ENCODE measurements at places on chromosomes 1 and 21.

DNA sequence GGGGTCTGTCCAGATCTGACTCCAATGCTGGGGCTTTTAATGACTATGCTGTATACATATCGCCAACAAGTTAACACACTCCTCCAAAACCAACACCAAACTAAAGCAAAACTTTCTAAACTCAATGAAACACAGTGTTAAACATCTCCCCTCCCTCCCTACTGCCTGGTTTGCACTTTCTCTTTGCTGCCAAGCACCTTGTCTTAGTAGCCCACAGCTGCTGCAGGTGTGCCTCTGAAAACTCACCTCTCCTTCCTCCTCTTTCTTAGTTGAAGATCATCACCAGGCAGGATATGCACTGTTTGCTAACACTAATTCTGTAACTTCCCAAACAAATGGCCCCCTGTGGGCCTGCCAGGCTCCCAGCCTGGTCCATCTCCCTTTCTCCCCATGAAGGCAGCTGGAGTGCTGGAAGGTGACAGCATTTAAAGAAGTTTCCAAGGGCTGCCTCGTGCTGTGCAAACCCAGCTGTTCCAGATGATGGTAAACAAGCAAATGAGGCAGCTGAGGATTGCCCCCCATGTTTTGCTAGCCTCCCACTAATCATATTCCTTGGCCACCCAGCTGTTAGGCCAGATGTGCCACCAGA, 213.7 kb downstream of the ASTN1 start:
- DNase-seq: no peak

GRCh38 chr1:50193002-50193401, 84.3 kb downstream of the ELAVL4 start:
- DNase-seq: no peak

GRCh38 chr1:109757936-109758786, 5.6 kb downstream of the EPS8L3 start:
- DNase-seq: no peak

- no peak for DNase-seq
These were observed 13.5 kb downstream of the TIE1 start for GRCh38 chr1:43314233-43314632.

GRCh38 chr1:226337276-226337875, 28.4 kb upstream of the LIN9 start:
- DNase-seq: no peak

DNA sequence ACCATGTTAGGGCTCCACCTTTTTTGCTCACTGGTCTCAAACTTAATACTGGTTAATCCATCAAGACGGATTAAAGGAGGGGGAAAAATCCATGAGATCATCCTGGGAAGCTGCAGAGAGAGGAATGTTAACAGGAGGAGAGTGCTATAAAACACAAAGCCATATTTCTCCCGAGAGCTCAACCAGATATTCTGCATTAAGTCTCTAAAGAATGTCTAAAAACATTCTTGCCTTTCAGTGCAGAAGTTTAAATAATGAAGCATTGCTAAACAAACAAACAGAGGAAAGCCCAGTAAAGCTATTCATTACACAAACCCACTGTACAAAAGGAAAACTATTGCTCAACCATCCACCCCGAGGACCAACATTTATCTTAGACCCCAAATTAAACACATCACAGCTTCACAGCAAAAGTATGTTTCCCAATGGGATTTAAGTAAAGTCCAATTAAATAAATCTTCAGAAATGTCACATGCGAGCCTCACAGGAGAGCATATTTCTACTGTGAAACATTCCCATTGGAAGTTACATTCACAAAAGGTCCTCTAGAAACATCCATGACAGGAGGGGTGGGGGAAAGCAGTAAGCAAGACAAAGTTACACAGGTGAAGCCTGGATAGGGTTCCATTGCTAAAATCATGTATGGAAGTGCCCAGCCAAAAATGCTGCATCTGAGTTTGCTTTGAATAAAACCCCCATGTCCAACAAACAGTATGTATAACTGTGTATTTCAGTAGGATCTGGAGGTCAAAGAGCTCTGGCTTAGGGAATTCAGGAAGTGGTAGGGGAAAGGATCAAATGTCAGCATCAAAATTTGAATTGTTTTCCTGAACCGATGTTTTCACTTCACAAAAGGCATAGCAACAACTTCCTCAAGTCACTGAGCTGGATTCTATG, 23.3 kb downstream of the DUSP10 start:
- no peak for DNase-seq

GRCh38 chr1:200483491-200484143, 73.8 kb upstream of the ZNF281 start:
- peak; percentile 16 for DNase-seq

DNA sequence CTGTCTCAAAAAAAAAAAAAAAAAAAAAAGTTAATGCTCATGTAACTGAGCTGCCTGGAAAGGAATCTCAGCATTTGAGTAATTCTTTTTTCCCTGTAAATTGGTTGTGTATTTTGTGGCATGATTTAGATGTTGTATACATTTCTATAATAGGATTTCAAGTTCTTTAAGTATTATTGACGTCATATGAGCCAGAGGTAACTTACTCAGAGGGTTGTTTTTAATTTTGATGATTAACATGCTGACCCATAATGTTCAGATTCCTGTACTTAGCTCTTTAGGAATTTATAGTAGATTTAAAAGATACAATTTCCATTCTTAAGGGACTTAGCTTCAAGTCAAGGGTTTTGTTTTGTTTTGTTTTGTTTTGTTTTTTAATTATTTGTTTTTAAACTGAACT, 120.4 kb downstream of the CACHD1 start:
- no peak for DNase-seq

- DNase-seq: no peak
These were observed 138.3 kb downstream of the FOXD2 start for GRCh38 chr1:47575855-47576757.

GRCh38 chr1:46446646-46447498, 42.8 kb upstream of the DMBX1 start:
- DNase-seq: peak; percentile 65

DNA sequence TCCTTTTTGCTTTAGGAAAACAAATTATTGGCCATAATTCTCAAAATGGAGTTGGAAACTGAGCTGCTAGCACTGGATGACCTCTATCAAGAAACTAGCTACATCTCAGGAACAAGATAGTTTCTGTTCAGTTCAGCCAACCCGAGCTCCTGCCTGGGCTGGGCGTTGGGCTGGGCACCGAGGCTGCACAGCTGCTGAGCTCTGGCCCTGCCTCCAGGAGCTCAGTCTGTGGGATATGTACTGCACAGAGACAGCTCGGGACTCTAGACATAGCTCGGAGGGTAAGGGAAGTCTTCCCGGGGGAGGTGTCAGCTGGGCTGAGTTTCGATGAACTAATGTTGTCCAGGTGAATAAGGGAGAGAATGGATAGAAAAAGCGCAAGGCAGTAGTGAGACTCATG, 24.5 kb upstream of the SLC1A7 start:
- no peak for DNase-seq

Measured in germinal center (tissue), 1 donor.